ENCODE measurements at places on chromosomes 2 and 18. TPM values are rescaled to one million over a fixed set of nuclear protein-coding genes. Genes with fewer than 3 reads are reported as not detected.

DNA sequence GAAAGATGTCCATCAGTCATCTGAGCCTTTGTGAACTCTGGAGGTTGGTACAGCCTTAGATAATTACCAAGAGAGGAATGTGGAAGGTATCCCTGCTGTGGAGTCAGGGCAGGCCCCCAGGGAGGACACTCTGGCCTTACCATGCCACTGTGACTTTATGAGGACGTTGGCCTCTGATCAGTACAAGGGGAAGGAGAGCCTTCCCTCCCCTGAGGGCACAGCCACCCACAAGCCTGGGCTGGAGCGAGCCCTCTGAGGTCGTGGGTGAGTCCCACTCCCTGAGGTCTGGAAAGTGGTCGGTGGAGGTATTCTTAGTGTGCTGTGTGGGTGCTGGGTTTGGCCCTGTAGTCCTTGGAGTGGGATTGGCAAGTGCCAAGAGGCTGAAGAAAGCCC, 91.6 kb downstream of the STPG4 start:
- peak overlapping the region; percentile 67 for H3K27ac ChIP-seq
- H3K27me3 ChIP-seq: no peaks in the 10 kb centered on the region
- H3K36me3 ChIP-seq: peaks cover 2% of the 10 kb centered on the region
- no peak overlapping the region for H3K4me3 ChIP-seq

- no peaks in the 10 kb centered on the region for H3K4me1 ChIP-seq
- no peak overlapping the region for H3K4me3 ChIP-seq
- H3K27ac ChIP-seq: no peak overlapping the region
- DNase-seq: no peak
- H3K36me3 ChIP-seq: no peaks in the 10 kb centered on the region
Measured at GRCh38 chr2:8369522-8369921, 312.3 kb upstream of the ID2 start.

The CXCR2 gene
- total RNA-seq: not detected

The FBXO36 gene
- 4.8 TPM for total RNA-seq

- no peak for DNase-seq
- H3K36me3 ChIP-seq: no peaks in the 10 kb centered on the region
- no peak overlapping the region for H3K4me3 ChIP-seq
- H3K4me1 ChIP-seq: peaks cover 2% of the 10 kb centered on the region
- peaks cover 77% of the 10 kb centered on the region for H3K27me3 ChIP-seq
- H3K27ac ChIP-seq: no peak overlapping the region
Measured at GRCh38 chr2:68645523-68645922, 2.1 kb downstream of the PROKR1 start.

All from osteocyte (in vitro differentiated cells).